ENCODE measurements at places on chromosomes 7 and 10. TPM values are rescaled to one million over a fixed set of nuclear protein-coding genes. Genes with fewer than 3 reads are reported as not detected.

The HOXA7 gene
- 1.6 TPM for total RNA-seq

The VSTM4 gene
- 9.1 TPM for total RNA-seq

The SPDYE5 gene
- total RNA-seq: not detected

The NOS3 gene
- 1.3 TPM for total RNA-seq

The PCLO gene
- under 0.01 TPM for total RNA-seq

The LRRC18 gene
- total RNA-seq: not detected

The ZNF485 gene
- 1.7 TPM for total RNA-seq

The OR9A2 gene
- not detected for total RNA-seq

The CNNM1 gene
- 0.09 TPM for total RNA-seq

The PLPP4 gene
- total RNA-seq: 0.46 TPM

The GIMAP7 gene
- total RNA-seq: 0.09 TPM

The MMD2 gene
- not detected for total RNA-seq

The EPDR1 gene
- total RNA-seq: 112 TPM

The UNC5B gene
- total RNA-seq: 22.0 TPM

The ZEB1 gene
- 144 TPM for total RNA-seq

The CRHR2 gene
- total RNA-seq: not detected

The SYT15 gene
- total RNA-seq: 0.92 TPM

The CALML5 gene
- not detected for total RNA-seq

The ARHGAP19 gene
- total RNA-seq: 3.8 TPM

The MARVELD1 gene
- total RNA-seq: 15.5 TPM

The SLC39A12 gene
- total RNA-seq: not detected

The OGDHL gene
- total RNA-seq: 0.14 TPM
